Hematopoietic multipotent progenitor cell treated with erythropoietin and hydrocortisone succinate and interleukin-3 and kit ligand, for 17 days (in vitro differentiated cells): ENCODE measurements at places on chromosomes 16 and 17.

- no peak for DNase-seq
Measured at GRCh38 chr16:71288570-71288889, 672 bp downstream of the CMTR2 start.

DNA sequence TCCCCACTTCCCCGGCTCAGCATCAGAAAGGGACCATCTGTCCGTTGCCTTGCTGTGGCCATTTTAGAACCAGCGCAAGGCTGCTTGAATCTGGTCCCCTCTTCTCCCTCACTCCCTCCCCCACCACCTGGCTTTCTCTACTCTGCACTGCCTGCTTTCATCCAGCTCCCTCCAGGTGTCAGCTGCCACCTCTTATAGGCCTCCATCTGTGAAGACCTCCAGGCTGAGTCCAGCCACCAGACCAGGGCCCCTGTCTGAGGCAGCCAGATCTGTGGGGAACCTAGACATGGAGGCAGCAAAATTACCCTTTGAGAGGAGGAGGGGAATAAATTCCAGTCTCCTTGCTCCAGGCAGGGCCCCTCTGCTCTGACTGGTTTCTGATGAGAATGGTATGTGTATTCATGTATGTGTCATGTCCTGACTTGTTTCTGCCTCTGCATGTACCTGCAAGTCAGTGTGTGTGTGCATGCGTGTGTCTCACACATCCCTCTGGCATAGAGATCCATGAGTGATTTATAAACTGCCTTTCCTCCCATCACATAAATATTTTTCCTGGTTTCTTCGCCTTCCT lies 21.1 kb downstream of the MINK1 start:
- DNase-seq = no peak

DNA sequence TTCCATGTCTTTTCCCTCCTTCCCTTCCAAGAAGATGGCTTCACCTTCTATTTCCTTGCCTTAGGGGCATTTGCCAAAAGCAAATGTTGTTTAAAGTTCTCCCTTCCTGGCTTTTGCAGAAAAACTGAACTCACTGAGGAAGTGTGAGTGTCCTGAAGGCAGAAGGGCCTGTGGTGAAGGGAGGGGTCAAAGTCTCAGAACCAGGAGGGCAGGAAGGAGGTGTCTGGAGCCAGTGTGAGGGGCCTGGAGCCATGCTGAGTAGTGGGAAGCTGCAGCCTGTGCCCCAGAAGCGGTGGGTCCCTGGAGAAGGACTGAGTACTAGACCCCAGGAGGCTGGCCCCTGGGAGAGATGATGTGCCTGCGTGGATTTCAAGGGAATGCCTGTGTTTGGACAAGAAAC lies 23.8 kb upstream of the SUPT4H1 start:
- DNase-seq = no peak

GRCh38 chr17:7922845-7923628 lies 6.6 kb downstream of the KCNAB3 start:
- peak; percentile 68 for DNase-seq

DNA sequence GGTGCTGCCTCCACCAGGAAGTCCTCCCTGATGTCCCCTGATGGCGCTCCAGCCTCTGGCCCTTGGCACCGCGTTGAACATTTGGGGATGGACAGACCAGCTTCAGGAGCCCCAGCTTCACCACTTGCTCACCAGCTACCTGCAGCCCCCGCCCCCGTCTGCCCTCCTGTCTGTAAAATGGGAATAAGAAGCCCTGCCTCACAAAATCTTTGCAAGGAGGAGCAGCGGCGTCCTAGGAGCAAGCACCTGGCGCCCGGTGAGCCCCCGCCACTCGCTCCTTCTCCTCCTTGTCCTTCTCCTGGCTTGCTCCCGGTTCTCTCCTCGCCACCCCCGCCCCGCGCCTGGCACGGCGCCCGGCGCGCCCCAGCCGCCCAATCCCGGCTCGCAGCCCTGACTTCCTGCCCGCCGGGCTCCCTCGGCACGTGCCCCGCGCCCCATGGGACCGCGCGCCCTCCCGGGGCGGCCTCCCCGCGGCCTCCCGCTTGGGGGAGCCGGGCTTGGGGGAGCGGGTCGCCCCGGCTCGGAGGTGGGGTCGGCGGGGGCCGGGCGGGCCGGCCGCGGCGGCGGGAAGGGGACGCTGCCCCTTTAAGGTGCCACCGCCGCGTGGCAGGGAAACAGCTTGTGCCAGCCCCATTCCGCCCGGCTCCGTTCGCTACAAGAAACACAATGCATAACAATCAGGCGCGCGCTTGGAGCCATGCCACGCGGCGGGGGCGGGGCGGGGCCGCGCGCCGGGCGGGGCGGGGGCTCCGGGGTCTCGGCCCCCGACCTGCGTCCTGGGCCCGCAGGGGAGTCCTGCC lies 9.1 kb upstream of the PPP1R1B start:
- no peak for DNase-seq

- DNase-seq = no peak
Measured at GRCh38 chr17:79941088-79942010, 94.3 kb downstream of the TBC1D16 start.

DNA sequence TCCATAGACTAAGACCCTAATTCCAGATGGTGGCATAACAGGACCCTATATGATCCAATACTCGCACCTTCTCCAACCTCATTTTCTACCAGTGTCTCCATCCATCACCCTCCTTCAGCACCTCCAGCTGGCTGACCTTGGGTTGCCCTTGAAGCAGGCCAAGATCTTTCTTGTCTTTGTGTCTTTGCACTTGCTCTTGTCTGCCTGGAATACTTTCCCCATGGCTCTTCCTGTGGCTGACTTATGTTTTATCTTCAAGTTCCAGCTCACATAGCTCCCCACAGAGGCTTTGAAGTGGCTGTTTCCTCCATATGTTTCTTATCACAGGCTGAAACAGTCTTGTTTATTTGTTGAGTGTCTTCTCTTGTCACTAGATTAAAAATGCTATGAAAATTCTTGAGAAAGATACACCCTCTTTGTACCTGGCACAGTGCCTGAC lies 29.6 kb upstream of the MMD start:
- DNase-seq = peak; percentile 72

GRCh38 chr16:68236826-68237242 lies 907 bp upstream of the ESRP2 start:
- no peak for DNase-seq

GRCh38 chr17:64938290-64938689 lies 19.0 kb upstream of the LRRC37A3 start:
- DNase-seq = no peak

DNA sequence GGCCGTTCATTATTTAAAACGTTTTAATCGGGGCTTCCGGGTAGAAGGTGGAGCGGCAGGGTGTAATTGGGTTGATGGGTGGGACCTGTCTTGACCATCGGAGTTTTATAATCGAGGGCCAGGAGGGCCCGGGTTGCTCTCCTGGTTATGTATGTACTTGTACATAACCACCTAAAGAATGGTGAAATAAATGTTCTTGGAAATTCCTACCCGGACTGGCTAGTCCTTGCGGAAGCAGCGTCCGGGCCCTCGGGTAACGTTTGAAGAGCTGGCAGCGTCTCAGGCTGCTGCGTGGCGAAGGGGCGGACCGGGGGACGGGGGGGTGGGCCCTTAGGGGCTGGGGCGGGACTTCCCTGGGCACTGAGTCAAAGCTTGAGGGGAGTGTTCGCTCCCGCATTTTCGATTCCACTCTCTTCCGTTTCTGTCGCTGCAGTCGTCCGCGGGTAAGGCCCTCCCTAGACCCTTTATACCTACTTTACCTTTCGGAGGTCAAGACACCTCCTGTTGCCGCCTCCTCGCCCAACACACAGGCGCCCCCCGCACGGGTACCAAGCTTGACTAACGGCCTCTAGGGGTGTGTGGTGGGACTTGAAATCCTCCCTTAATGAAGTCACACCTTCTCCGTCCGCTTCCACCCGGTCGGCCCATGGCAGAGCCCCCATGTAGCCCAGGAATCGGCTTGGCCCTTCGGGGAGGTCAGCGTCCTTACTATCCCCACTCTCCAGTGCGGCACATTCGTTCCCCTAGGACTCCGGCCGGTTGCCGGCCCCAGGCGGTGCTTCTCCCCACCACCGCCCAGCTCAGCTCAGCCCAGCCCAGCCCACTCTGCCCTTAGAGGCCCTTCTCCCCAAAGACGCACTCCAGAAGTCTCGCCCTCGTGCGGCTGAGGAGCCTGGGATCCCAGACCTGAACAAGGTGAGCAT lies at the start of gene TMEM106A:
Gene TMEM106A, plus strand, starts transcription at position 396 of the 923 bp plus-strand sequence. CDS start 1,167 bp downstream, outside the sequence.
- DNase-seq = peak; percentile 50

GRCh38 chr17:55348749-55349354 lies 72.8 kb downstream of the MMD start:
- peak; percentile 51 for DNase-seq

- no peak for DNase-seq
Measured at GRCh38 chr17:41763327-41763726, 23.2 kb downstream of the JUP start.
